ENCODE measurements at places on chromosomes 6 and 20.

GRCh38 chr20:50394569-50394968 lies 115.6 kb upstream of the PTPN1 start:
- no peak for DNase-seq

GRCh38 chr20:50330504-50331313 lies 140.1 kb downstream of the CEBPB start:
- no peak for DNase-seq

GRCh38 chr20:4434681-4435080 lies 287.0 kb upstream of the PRND start:
- DNase-seq: no peak

DNA sequence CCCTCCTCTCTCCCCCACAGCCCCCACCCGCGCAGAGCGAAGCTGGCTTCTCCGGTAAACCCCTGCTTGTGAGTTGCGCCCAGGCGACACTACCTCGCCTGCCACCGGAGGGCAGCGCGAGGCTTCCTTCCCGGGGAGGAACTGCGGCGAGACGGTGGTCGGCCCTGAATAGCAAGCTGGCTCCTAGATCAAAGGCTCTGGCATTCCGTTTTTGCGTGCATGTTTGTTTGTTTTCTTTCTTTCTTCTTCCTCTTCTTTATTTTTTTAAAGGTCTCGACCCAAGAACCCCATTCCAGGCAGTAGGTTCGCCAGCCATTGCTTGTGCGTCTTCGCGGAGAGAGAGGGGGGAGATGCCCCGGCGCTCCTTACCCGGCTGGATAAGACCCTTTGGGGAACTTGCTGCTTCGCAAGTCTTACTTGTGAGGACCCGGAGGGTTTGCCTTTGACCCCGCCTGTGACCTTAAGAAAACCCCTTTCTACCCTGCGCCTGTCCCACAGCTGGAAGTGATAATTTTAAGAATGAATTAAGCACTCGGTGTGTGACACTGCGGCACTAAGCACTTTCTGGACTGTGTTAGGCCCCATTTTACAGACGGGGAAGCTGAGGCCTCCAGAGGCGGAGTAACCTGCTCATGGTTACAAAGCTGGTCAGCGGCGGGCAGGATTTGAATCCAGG lies 92.7 kb upstream of the SIRPA start:
- DNase-seq: peak; percentile 91

DNA sequence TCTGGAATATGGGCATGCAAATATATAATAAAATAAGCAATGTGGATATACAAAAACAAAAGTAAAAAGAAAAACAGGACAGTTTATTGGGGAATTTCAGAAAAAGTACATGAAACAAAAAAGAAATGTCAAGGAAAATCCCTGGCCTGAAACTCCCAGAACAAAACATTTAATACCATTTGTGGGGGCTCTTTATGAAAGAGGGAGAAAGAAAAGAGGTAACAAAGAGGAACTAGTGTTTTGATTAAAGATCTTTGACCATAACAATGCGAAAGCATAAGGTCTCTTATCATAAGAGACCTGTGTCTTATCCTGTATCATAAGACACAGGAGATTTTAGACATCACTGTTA lies 88.6 kb upstream of the ARID1B start:
- DNase-seq: no peak

DNA sequence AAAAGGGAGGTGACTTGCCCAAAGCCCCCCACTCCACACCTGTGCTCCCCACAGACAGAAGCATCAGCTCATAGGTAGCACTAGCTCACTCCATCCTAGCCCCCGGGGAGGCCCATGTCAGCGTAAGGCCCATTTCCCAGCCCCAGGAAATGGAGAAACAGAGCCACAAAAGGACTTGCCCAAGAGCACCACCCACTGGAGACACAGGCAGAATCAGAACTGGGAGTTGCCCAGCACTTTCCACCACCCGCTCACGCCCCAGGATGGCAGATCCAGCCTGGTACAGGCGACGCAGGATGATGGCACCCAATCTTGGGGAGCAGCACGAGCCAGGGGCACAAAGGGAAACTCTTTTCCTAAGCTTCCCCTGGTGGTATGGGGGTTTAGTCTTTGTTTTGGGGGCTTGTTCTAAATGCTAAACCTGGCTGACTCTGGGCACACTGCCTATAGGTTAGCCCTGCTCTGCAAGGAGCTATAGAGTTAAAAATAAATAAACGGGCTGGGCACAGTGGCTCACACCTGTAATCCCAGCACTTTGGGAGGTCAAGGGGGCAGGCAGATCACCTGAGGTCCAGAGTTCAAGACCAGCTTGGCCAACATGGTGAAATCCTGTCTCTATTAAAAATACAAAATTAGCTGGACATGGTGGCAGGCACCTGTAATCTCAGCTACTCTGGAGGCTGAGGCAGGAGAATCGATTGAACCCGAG lies 11.8 kb downstream of the C20orf203 start:
- DNase-seq: no peak

DNA sequence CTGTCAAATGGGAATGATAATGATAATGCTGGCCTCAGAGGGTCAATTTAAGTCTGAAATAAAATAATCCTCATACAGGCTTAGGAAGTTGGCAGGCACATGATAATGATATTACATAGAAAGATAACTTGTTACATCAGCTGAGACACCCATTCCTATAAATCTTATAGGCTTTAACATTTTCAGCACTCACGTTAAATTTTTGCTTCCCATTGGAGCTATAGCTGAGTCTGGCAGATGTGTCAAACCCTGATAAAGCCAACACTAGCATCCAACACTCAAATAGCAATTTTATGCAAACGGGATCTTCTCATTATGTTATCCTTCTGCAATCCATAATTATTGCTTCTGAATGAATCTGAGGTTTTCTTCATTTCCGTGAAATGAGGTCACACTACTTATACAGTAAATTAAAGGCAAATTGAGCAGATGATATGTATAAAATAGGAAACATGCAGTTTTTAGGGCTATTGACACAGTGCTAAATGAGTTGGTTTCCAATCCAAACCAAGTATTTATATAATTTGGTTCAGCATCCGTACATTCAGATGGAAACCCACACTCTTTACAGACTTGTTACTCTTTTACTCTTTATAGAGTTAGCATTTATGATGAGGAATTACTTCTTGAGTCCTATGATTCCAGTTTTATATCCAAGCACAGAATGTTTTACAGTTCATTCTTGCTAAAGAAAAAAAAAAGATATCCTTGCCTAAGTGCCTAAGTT lies 481.6 kb downstream of the BTBD3 start:
- DNase-seq: no peak

DNA sequence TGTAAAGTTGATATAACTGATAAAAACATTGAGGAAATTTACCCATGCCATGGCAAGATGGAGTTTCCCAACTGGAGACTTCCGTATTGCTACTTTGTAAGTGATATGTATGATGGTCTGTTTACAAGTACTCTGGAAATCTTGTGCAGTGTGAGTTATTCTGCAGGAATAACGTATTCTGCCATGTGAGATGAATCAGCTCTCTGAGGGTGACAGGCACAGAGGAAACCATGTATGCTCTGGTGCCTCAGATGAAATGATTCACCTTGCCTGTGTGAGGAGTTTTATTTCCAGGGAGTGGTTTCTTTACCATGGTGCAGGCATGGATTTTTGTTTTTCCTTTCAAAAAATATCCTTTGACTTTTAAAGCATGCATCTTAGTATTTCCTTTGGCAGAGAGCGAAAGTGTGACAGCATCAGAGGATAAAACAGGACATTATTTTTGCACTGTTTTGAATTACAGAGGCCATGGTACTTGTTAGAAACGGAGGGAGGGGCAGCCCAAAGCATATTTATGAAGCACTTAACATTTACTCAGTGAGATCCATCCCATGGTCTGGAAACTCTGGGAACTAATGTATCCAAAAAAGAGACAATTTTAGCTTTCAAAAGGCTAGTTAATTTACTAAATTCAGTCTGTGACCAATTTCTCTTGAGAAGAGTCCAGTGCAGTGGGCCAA lies 36.0 kb upstream of the MTRF1L start:
- no peak for DNase-seq

- no peak for DNase-seq
Measured at GRCh38 chr6:85058806-85059205, 294.4 kb upstream of the TBX18 start.

GRCh38 chr6:54646069-54646950 lies 200.3 kb upstream of the FAM83B start:
- DNase-seq: no peak

DNA sequence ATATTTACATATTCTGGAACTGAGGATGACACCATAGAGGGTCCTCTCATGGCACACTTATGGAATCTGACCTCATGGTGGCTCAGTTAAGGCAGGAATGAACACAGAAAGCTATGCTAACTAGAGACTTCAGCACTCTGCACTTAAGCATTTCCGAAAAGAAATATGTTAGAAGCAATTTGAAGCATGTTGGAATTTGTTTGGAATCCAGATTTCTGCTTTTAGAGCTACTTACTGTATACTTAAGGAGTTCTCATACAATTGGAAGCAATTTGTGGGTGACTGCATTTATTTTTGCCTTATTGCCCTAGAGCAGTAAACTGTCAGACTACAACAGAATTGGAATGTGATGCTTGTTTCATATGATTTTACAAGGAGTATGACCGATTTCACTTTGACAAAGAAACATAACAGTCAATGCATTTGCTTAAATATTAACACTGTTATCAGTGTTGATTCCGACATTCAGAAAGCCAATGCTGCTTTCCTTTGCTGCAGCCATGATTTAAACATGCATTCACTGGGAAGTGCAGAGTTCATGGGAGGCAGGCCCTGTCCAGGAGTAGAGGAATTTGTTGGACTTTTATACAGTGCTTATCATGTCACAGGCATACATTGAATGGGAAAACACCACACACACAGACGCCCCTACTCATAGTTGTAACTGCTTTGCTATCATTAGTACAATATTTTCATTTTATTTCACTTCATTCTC lies 244.4 kb downstream of the SAMD5 start:
- no peak for DNase-seq

DNA sequence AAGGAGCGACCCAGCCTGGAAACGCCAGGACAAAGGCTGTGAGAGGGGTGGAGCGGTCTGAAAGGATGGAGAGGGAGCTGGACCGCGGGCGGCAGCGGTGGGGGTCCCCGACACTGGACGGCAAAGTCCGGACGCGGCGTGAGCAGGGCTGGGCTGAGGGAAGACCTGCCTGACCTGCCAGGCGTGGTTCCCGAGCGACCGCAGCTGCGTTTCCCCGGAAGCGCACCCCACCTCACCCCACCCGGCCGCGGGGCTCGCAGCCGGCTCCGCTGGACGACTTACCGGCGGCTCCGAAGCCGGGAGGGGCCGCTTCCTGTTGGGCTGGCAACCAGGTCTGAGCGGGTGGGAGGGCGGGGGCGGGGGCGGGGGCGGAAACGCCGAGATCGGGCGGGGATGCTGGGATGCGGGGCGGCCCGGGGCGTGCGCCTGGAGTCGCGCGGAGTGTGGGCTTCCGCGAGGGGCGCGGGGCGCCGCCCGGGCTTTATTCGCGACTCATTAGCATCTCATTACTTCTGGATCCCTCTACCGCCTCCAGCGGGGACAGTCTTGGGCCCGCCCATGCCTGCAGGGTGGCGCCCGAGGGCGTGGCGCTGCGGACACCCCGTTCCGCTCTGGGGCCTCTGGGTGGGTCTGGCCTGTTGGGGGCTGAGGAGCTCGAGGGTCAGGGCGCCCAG lies at the start of gene MICAL1:
TSS of gene MICAL1 (minus strand) at position 336 of the 674 bp plus-strand sequence. CDS start 1,576 bp downstream, outside the sequence.
- peak; percentile 77 for DNase-seq

- DNase-seq: no peak
Measured at GRCh38 chr6:44171899-44172546, 13.4 kb downstream of the CAPN11 start.

DNA sequence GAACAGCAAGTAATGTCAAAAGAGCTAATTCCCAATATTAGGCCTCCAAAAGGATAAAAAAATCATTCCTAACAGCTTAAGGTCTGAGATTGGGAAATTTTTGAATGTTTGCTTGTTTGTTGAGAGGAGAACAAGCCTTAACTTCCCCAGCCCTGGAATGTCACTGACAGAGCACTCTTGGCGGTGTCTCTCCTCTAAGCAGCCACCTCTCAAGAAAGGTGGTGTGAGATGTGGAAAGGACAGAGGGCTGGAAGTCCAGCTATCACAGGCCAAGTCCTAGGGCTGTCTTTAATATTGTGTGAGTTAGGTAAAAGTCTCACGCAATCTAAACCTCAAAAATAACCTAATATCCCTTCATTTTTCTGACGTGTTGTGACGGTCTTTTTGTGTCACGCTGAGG lies 101.6 kb downstream of the MTFR2 start:
- no peak for DNase-seq

- no peak for DNase-seq
Measured at GRCh38 chr20:63268671-63269439, 3.8 kb upstream of the ARFGAP1 start.

GRCh38 chr6:112289038-112289566 lies 34.7 kb upstream of the LAMA4 start:
- DNase-seq: no peak

- no peak for DNase-seq
Measured at GRCh38 chr6:146861029-146861563, 262.3 kb downstream of the ADGB start.

DNA sequence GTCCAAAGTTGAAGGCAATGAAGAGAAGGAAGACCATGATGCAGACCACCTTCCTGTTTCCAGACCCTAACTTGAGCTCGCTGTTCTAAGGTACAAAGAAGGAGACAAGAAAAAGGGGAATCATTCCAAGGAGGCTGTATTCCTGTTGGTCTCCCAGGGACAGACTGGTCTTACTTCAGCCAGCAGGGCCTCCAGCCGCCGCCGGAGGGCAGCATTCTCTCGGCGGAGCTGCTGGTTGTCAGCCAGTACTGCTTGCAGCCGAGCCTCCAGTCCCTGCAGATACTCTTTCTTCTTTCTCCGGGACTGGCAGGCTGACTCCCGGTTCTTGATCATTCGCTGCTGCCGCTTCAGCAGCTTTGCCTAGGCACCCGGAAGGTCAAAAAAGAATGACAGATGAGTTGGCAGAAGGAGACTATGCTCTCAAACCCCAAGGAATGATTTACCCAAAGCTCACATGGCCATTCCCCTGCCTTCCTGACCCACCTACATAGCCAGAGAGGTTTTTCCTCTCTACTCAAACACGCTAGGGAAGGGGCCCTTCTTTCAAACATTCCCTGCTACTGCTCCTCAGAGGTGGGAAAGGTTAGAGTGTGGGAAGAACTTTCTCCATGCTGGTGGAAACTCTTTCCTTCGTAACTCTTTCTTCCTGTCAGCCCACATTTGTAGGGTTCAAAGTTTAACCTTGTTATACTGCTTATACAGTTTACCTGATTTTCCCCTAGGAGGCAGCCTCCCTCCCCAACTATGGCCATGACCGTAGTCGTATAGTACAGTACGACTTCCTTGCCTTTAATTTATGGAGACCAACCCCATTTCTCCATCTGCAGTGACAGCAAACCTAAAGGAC lies 9.0 kb downstream of the ATF6B start:
- DNase-seq: peak; percentile 77

GRCh38 chr6:167403427-167403826 lies 78.5 kb downstream of the TTLL2 start:
- DNase-seq: no peak
